ENCODE measurements at places on chromosomes 3 and 15. TPM values are rescaled to one million over a fixed set of nuclear protein-coding genes. Genes with fewer than 3 reads are reported as not detected.

DNA sequence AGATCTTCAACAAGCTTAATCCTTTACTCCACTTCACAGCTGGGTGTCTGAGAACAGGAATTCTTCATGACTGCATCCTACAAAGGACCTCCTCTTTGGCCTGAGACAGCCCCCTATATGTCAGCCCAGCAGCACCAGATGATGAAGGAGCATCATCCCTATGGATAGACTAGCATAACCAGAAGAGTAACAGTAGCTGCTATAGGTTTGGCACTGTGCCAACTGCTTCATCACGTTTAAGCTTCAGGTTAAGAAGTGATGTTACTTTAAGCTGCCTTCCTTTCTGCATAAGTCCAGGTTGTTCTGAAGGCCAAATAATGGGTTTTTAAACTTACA lies 50.6 kb downstream of the CMSS1 start:
- no peak for DNase-seq

- no peak for DNase-seq
Measured at GRCh38 chr3:130433306-130433705, 83.7 kb upstream of the COL6A6 start.

DNA sequence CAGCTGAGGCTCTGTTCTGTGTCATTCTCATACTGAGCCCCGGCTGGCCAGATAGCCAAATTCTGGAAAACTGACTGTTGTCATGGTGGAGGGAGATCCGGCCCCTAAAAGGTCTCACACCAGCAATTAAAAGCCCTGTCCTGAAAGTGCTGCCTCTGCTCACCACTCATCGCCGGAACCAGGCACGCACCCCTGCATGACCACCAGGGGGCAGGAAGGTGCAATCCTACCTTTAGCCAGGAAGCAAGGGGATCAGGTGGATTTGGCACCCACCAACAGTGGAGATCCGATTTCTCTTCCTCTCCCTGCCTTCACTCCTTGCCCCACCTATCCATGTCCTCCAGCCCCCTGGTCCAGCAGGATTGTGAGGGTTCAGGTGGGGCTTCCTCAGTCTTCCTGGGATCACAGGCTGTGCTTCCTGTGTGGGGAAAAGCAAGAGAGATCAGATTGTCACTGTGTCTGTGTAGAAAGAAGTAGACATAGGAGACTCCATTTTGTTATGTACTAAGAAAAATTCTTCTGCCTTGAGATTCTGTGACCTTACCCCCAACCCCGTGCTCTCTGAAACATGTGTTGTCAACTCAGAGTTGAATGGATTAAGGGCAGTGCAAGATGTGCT lies 16.1 kb upstream of the CACNA2D2 start:
- DNase-seq, result peak; percentile 37

GRCh38 chr3:12965999-12966846 lies 107.0 kb downstream of the IQSEC1 start:
- peak; percentile 24 for DNase-seq

- DNase-seq, result no peak
Measured at GRCh38 chr3:76122007-76122406, 336.7 kb upstream of the ZNF717 start.

DNA sequence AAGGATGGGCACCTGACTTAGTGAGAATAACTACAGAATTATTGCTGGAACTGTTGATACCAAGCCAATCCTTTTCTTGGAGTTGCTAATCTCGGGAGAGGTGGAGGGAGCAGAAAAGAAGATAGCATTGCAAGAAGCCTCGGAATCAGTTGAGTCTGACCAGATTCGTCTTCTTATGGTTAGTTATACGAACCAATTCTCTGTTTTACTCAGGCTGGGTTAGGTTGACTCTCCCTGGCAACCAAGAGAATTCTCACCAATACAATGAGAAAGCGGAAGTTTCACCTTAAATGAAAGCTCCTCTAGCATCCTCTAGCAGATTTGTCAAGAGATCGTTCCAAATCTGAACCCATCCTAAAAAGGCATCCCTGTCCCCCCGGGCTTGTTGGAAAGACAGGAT lies 43.5 kb upstream of the UBE2E1 start:
- DNase-seq, result no peak

DNA sequence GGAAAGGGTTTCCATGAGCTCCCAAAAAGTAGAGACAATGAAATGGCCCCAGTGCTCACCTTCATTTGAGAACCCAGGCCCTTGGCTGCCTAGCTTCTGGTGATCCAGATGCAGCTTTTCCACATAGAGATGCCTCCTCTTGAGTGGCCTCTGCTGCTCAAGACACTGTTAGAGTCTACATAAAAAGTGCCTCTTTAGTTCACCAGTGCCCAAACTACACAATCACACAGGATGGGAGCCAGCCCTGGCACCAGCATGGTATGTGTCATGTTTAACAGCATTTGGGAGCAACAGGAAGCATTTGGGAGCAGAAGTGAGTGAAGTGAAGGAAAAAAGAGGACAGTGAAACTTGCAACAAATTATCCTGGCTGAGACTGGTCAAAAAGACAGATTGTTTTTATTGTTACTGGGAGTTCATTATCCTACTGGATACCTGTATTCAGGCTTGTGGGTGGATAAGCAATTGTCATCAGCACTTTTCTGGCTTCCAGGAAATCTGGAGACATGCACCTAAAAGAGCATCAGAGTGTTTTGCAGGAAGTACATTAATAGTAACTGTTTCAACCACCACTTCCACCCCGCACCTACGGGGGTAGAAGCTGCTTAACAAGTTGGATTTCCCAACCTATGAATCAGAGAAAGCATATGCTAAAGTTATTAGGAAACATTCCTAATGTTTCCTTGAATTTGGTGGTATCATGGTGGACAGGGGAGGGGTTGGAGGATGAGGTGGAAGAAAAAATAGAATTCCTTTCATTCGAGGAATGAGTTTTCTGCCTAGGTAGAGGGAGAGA lies 416.2 kb downstream of the IGSF11 start:
- DNase-seq, result no peak

GRCh38 chr3:46931631-46932331 lies 44.8 kb downstream of the CCDC12 start:
- peak; percentile 72 for DNase-seq

GRCh38 chr3:148077965-148078364 lies 619.7 kb upstream of the AGTR1 start:
- no peak for DNase-seq

DNA sequence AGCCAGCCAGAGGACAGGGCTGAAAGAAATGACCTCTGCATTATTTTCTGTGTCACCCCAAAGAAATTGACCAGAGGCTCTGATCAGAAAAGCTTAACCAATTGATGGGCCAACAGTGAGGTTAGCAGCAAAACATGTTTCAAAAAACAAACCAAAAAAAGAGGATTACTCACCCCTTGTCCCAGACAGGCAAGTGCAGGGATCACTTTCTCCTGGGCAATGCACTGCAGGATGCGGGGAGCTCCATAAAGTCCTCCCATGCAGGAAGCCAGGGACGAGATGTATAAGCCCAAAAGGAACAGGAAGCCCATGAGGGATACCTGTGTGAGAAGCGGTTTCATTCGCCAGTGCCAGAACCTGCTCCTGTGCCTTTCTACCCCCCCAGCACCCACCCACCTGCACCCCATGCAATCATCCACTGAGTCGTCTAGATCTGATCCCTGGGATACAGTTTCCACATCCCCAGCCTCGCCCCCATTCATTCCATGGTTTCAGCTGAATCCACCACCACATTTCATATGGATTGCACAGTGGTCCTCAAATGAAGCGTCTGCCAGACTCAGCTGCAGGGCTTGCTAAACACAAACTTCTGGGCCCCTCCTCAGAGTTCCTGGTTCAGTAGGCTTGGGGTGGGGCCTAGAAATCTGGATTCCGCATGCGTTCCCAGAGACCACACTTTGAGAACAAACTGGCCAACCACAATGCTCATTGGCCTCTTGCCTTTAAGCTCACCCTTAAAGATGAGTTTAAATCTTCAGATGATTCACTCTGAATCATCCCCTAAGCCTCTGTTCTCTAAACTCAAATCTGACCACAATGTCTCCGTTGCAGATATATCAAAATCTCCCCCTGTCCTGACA lies 54.4 kb upstream of the HEG1 start:
- DNase-seq, result peak; percentile 89

- no peak for DNase-seq
Measured at GRCh38 chr3:23746441-23746840, 59.3 kb upstream of the UBE2E1 start.

DNA sequence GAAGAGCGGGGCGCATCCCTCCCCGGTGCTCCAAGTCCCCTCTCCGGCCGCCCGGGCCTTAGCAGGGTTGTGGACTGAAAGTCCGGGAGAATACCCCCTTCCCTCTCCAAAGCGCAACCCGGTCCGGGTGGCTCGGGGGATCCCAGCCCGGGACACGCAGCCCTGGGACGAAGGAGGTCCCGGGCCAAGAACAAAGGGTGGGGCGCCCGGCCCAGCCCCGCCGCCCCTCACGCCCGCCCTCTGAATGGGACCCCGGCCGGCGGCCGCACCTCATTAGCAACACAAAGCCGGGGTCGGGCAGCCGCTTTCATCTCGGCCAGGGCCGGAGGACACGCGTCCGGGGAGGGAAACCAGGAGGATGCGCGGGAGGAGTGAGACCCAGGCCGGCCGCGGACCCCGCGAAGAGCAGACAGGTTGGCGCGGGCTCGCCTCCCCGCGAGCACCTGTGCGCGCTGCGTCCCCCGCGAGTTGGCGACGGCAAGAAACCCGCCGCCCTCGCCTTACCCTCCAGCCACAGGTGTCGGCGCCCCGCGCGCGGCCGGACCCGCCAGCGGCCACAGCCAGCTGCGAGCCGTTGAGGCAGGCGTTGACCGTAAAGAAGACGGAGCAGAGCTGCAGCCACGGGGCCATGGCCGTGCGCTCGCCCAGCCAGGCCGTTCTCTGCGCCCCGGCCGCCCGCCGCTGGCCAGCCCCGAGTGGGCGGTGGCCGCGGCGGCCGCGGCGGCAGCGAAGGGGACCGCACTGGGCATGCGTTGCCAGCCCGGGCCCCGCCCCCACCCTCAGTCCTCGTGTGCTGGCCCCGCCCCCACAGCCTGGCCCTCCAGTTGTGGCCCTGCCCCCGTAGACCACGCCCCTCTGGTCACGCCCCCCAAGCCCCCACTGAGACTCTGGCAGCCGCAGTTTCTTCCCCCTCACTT lies at the start of gene IL17RD:
TSS of gene IL17RD (minus strand) at position 697 of the 917 bp plus-strand sequence. CDS start at position 630, 67 bp downstream.
- DNase-seq, result peak; percentile 76

GRCh38 chr15:85289677-85290365 lies 90.6 kb upstream of the AKAP13 start:
- DNase-seq, result peak; percentile 91

- peak; percentile 48 for DNase-seq
Measured at GRCh38 chr3:196499061-196499460, 4.5 kb downstream of the RNF168 start.

DNA sequence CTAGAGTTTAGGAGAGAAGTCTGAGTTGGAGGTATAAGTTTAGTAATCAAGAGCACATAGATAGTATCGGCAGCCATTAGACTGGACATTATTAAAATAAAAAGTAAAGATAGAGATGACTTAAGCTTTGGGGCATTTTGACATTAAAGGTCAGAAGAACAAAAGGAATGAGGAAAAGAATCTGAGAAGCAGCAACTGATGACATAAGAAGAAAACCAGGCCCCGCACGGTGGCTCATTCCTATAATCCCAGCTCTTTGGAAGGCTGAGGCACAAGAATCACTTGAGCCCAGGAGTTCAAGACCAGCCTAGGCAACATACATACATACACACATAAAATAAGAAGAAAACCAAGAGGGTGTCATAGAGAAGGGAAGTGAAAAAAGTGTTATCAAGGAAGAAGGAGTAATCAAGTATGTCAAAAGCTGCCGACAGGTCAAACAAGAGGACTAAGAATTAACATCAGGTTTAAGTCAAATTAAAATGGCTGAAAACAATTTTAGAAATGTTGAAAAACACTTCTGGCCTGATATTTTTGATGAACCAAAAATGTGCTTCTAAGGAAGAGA lies 38.9 kb downstream of the ACAP2 start:
- no peak for DNase-seq

DNA sequence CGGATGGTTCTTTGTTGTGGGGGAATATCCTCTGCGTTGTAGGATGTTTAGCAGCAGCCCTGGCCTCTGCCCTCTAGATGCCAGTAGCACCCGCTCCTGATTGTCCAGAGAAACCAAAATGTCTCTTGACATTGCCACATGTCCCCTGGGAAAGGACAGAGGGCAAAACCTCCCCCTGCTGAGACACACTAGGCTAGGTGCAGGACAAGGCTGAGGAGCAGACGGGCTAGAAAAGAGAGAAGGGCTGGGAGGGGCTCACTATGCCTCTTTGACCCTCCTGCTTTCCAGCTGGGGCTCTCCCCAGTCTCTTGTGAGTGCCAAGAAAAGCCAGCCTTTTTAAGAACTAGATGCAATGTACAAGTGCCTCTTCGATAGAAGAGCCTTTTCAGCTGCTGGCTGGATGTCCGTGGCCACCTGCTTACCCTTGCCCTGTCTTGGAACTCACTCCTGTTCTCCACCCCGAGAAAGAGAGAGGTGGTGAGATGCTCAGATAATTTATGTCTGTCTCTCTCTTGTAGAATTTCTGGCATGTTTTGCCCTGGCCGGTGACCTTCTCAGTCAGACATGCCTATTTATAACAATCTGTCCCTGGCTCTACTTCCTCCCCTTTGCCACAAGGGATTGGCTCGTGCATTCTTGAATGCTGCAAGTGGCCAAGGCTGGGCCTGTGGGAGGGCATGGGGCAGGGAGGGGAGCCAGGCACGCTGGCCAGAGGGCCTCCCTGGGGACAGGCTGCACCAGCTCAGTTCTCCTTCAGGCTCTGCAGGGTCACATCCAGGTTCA lies 142.6 kb downstream of the RPLP1 start:
- DNase-seq, result peak; percentile 95

DNA sequence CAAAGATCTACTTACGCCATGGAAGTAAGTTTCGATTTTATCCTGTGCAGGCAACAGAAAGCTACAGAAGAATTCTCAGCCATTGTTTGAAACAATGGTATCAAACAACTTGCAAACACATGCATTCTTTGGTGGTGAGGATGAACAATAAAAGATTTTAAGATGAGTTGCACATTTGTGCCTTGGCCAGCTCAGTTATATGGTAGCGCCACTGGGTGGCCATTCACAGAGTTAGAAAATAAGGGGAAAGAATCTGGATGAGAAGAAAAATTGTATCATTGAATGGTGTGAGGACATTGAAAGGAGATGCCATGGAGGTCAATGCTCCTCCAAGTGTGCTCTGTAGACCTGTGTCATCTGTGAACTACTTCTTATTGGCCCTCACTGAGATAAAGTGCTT lies 11.6 kb downstream of the CADPS start:
- DNase-seq, result no peak

DNA sequence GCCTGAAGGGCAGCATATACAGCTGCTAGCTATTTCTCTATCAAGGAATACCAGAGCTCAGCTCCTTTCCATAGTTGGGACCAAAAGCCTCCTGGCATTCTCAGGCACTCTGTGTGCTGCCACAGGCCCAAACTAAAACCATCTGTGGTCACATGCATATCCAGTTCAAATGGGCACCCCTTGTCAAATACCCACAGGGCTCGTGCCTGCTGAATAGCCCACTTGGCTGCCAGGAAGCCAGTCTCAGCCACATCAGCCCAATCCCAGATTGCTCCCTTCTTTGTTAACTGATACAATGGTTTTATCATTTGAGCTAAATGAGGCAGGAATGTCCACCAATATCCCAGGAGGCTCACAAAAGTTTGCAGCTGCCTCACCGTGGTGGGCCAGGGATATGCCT lies 13.9 kb downstream of the CCRL2 start:
- peak; percentile 97 for DNase-seq

TAGLN3 gene
- total RNA-seq, result 0.56 TPM

ATP11B gene
- 52.8 TPM for total RNA-seq

IGSF10 gene
- total RNA-seq, result 0.13 TPM

CCRL2 gene
- total RNA-seq, result 0.78 TPM

CAPN3 gene
- total RNA-seq, result 12.3 TPM

SH2D7 gene
- 0.31 TPM for total RNA-seq

GOLGA8G gene
- total RNA-seq, result not detected

TMEM45A gene
- 16.9 TPM for total RNA-seq

MITF gene
- 12.5 TPM for total RNA-seq

MEX3B gene
- total RNA-seq, result 14.0 TPM

Measured in myocyte (in vitro differentiated cells).